Fibroblast of upper back skin (primary cell): ENCODE measurements at places on chromosomes 3 and 15.
A peak's percentile ranks its signal among the peaks of the same experiment; 100 is the strongest.

- no peak for DNase-seq
These were observed 61.4 kb downstream of the IGF2BP2 start for GRCh38 chr3:185763347-185764005.

GRCh38 chr3:30855400-30856292 lies 38.8 kb downstream of the GADL1 start:
- DNase-seq, result peak; percentile 37

DNA sequence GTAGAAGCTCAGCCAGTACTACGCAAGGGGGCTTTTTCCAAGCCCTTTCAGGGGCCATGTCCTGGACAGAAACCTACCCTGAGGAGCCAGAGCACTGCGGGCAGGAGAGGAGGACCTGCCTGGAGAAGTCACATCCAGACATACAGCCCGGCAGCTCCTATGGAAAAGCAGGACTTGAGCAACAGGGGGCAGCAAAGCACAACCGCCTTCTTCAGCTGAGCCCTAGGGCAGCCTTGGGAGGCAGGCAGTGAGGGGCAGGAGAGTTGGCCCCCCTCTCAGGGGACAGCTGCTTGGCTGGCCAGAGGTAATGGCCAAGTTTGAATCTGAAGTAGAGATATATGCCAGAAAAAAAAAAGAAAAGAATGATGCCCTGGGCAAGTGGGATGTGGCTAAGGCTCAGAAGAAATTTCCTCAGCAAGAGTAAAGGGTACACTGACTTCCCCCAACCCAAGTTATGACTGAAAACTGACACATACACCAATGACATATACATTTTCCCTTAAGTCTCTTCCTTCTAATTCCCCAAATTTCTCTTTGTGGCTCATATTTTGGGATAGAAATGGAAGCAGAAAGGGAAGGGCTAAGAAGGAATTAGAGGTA lies 56.9 kb downstream of the CYP19A1 start:
- peak; percentile 57 for DNase-seq

DNA sequence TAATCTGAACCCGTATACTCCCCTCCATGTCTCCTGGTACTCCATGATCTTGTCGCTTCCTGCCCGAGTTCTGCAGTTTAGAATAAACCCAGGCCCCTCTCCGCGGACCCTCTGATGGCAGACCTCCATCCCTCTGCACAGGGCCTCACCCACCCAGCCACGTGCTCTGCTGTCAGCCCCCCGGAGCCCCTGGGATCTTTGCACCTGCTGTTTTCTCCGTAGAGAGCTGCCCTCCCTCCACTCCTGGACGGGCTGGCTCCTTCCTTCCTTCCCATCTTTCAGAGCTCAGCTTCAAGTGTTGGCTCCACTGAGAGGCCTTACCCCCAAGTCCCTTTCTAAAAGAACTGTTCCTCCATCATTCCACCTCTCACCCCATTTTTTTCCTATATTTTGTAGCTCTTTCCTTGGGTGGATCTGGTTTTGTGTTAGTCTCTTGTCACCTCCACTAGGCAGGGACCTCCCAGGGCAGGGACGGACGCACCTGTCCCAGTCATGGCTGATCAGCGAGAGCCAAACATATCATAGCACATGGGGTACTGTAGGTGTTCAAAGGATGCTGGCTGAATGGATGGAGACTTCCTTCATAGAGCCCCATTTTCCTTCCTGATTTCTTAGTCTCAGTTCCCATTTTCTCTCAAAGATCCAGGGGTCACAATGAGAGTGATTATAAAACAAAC lies 106.6 kb downstream of the VGLL4 start:
- DNase-seq, result no peak

DNA sequence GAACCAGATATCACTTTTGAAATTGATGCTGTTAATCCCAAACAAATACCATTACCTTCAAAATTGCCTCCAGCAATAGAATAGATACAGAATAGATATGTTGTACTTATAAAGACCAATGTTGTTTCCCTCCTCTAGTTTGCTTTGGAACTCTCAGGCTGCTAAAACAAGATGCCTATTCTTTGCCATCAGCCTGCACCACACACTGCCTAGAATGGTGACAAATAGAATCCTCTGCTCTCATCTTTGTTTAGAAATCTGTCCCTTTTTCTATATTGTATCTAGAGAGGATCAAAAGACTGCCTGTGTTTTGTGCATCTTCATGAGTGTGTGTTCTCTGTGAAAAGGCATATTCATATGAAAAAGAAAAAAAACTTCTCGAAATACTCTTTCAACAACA lies 349.2 kb upstream of the CCDC54 start:
- DNase-seq, result no peak

- peak; percentile 76 for DNase-seq
These were observed 111.6 kb downstream of the KBTBD8 start for GRCh38 chr3:67109651-67110204.

DNA sequence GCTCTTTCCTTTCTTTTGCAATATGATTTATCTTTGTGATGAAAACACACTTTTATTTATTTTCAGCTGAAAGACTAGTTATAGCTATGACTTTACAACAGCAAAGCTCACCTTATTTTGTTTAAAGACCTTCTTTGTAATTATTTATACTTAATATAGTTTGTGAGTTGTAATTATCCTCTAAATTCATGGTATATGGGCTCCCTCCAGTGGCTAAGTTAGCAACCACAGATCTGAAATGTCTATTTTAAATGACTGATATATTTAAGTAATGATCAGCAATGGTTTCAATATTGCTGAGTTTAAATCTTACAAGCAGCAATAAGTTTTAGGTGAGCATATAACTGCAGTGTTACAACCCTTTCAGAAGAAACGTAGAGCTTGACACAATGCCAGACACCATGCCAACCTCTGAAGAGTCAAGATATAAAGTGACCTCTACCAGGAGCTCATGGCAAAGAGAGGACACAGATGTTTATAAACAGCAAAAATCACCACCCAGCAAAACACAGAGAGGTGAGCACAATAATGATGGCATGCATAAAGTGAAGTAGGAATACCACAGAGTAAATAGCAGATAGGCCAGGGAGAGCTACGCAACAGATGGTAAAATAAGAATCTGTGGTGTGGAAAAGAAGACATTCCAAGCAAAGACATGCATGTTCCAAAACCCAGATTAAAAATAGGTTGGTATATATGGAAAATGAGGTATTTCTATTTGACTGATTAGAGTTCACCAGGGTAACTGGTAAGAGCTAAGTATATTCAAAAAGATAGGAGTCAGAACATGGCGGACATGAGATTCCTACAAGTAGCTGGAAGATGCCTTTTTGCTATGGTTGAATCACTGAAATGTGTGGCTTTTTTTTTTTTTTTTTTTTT lies 143.7 kb upstream of the ZNF385D start:
- peak; percentile 31 for DNase-seq

DNA sequence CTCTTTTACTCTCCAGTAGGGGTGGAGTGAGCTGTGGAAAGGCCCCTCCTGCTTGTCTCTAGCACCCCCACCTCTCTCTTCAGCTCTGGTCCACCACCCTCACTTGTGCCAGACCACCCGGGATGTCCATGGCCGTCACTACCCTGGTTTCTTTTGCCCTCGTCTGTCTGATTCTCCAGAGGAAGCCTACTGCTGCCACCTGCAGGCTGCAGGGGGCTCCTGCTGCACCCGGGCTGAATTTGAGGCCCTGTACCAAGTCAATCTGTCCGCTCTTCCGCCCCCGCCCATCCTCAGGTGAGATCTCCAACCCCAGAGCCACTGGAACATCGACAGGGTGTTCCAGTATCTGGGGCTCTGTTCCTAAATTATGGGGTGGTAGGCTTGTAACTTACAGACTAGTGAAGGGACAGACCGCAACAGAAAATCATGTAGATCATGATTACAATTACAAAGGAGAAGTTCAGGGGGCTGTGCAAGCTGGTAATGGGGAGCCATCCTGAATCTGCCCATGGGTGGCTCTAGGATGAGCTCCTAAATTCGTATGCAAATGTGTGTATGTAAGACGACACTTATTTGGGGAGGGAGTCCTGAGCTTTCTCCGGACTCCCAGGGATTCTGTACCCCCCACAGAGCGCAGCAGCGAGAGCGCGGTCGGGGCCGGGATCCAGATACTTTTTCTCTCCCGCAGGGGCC lies 683 bp upstream of the UNC45A start:
- peak; percentile 80 for DNase-seq

DNA sequence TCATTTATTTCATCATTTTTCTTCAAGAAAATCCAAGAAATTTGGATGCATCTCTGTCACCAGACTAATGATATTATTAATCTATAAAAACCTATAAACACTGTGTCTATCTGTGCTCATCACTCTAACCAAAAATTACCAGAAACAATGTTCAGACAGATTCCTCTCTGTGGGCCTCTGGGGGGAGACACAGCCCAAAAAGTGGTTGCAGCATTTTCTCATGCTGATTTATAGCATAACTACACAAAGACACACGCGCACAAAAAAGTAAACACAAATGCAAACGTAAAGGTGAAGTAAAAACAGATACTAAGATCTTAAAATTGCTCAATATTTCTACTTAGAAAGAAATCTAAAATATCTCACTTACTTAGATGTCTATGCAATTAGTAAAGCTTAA lies 976.0 kb downstream of the GBE1 start:
- DNase-seq, result peak; percentile 0

DNA sequence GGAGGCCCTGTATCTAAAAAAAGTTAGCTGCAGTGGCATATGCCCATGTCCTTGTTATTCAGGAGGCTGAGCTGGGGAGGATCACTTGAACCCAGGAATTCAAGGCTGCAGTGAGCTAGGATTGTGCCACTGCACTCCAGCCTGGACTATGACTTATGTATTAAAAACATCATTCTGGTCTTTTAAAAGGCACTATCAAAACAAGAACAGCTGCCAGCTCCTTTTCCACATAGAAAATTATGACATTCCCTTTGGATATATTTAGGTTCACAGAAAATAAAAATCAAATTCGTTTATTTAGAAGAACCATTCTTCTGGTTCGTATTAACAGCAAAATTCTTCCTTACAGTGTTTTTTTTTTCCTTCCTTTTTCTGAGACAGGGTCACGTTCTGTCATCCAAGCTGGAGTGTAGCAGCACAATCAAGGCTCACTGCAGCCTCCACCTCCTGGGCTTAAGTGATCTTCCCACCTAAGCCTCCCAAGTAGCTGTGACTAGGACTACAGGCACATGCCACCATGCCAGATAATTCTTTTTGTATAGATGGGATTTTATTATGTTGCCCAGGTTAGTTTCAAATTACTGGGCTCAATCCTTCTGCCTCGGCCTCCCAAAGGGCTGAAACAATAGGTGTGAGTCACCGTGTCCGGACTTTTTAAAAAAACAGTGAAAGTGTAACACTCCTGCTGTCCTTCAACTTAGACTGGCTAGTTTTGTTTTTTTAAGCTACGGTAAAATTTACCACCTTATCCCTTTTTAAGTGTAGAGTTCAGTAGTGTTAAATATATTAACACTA lies 13.9 kb downstream of the ICE2 start:
- no peak for DNase-seq

- peak; percentile 85 for DNase-seq
These were observed 325.8 kb upstream of the NAALADL2 start for GRCh38 chr3:174533286-174533685.

- DNase-seq, result peak; percentile 96
These were observed 235.1 kb downstream of the MYRIP start for GRCh38 chr3:40044487-40044886.

GRCh38 chr3:56751056-56751707 lies 50.6 kb downstream of the ARHGEF3 start:
- no peak for DNase-seq

DNA sequence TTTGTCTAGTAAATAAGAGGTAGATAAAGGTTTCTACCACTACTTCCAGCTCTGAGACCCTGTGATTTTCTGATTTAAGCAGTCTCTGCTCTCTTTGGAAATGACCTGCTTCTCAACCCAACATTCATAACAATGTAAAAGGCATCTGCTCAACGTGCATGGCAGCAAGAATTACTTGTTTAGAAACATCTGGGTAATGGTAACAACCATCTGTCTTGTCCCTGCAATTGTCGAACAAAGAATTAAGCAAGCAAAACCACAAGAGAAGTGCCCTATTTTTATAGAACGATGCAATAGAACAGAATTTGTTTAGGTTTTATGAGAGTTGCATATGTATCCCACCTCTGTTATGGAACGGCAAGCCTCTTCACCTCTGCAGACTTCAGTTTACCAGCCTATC lies 7.1 kb upstream of the FSIP1 start:
- DNase-seq, result no peak

GRCh38 chr3:57500506-57500905 lies 43.6 kb downstream of the DNAH12 start:
- no peak for DNase-seq

DNA sequence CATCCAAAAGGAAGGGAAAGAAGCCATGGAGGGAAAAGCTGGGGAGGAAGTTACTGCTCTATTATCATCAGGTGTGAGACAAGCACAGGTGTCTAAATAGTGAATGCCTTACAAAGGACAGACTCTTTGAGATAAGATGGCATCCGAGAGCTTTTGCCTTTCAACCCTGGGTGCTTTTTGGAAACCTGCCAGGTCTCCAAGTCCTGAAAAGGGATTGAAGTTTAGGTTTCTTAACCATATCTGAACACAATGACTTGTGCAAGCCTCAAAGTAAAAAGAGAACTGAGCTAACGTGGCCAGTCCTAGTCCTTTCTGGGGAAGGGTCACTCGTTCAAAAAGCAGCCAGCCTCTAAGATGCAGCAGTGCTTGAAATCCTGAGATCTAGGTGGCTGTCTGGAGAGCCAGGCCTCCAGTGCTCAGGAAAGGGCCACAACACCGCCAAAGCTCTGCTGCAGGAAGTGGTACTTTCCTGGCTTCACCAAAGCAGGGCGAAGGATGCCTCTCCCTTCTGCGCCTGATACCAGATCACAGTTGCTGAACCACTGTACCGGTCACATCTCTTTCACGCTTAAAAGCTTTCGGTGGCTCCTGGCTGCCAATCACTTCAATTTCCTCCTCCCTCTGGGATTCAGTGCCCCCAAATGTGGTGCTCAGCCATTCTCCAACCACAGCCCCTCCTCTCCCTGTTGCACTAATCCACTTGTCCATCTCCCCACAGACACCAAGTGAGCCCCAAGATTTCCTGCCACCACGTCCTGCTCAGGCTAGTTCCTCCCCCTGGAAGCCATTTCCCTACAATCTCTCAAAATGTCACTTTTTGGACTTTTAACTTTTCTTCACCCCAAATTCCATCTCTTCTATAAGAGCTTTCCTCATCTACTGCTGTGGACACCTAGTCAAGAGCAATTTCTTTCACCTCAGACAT lies 104.1 kb upstream of the LPP start:
- no peak for DNase-seq

DNA sequence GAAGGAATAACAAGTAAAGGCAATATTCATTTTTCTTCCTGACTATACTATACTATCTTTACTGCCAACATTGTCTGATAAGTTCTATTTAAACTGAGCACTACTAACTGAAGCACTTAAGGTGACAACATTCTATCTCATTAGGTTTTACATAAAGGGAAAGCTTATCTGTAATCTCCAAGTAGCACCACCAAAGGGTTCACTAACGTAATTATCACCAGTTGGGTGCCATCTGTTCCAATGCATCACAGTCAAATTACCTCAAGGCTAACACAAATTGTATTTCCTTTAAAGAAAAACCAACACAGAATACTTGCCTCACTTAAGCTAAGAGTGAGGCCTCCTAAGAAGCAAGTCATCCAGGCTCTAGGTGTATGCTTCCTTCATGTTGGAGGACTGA lies 453.8 kb downstream of the RAP2B start:
- no peak for DNase-seq
